Calu3 (cell line): ENCODE measurements at places on chromosomes 6 and 20.

- no peak for DNase-seq
Observed at GRCh38 chr6:88629838-88630494, 333.5 kb downstream of the RNGTT start.

DNA sequence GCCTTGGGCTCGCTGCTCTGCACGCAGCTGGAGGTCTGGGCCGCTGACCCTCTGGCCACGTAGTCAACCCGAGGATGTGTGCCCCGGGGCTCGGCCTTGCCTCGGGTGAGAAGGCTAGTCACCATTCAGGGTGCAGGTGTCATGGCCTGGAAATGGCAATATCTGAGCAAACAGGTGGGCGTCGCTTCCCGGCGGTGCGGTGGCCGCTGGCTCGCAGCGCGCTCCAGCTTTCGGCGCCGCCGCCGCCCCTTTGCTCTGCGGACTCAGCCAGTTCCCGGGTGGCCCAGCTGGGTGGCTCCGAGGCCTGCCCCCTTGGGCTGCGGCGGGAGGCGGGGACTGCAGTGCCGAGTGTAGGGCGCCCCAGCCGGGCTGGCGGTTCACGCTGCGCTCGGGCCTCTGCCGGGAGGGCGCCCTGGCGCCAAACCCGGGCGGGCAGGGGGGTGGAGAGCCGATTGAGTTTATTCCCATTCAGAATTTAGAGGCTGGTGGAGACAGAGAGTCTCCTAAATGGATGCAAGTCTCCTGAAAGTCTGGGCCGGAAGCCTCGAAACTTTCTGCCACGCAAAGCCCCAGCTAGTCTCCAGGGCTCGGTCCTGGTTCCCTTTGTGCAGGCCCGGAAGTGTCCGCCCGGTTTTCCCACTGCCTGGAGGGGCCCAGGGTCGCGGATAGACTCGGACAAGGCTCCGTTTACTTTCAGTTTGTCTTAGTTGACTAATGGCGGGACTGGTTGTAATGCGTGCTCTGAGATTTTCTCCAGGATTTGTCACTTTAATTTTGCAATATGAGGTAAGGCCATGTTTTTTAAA, 11.3 kb upstream of the TFAP2A start:
- DNase-seq = peak; percentile 84

- DNase-seq = no peak
Observed at GRCh38 chr6:20279608-20280287, 67.5 kb upstream of the MBOAT1 start.

GRCh38 chr6:84897988-84898594, 133.7 kb upstream of the TBX18 start:
- DNase-seq = no peak

DNA sequence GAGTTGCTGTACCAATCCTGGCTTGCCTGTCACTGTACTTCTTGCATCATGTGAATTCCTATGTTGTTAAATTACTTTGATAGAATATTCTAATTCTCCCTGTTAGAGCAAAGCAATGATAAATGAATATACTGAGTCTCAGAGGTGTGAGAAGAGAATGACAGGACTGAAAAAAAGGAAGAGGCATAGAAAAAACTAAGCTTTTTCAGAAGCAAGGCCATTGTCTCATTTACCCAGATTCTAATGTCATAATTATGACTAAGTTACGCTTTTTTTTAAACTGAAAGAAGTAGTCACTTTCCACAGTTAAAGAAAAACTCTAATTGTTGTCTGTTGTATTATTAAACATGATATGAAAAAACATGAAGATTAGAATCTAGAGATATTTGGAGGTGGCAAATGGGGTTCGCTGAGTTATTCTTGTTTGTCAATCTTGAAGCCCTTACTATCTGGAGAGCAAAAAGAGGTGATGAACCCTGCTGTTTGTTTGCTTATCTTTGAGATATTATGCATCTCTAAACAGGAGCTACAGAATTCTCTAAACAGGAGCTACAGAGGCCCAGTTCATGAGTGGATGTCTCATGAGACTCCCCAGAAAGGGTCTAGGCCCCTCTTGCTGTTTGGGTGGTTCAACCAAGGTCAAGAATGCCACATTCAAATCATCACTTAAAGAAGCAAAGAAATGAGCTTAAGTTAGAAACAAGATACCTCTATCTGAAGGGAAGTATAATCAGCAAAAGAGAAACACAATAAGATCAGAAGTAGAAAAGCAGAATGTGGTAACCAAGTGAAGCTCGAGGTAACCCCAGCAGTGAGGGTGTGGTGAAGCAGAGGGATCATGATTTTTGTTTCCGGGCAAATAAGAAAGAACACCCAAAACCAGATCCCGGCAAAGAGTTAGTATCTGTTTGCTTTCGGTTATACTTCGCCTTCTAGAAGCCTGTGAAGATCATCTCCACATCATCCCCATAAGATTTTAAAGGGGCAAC, 33.3 kb upstream of the THEMIS start:
- no peak for DNase-seq

GRCh38 chr20:35240083-35240810, 13.8 kb downstream of the MMP24 start:
- DNase-seq = no peak

- no peak for DNase-seq
Observed at GRCh38 chr6:148273962-148274752, 68.5 kb upstream of the SASH1 start.

DNA sequence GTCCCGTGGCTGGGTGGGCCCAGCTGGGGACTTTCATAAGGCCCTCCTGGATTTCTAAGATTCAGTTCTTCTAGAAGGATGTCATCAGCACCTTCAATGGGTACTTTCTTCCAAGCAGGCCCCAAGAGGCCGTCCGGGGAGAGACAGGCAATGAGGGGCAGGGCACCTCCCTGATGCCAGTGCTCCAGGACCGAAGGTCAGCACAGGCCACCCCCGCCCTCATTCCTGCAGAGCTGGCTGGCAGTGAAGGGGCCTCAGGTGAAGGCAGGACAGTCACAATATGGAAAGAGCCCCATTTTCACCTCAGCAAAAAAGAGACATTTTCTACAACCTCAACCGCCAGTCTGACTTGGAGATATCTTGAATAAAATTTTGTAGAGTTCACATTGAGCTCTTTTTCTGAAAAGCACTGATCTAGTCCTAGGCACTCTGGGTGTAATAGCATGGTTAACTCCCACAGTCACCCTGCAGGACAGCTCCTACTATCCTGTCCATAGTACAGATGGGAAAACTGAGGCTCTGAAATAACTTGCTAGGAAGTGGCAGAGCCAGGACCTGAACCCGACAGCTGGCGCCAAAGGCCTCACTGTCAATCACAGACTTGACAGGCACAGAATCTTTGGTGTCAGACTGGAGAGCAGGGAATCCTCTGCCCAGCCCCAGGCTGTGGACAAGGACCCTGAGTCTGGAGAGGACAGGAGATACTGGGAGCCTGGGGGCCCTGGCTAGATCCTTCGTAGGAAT, 50.3 kb downstream of the RRBP1 start:
- no peak for DNase-seq

- DNase-seq = no peak
Observed at GRCh38 chr20:31869673-31869941, 720 bp downstream of the DUSP15 start.

DNA sequence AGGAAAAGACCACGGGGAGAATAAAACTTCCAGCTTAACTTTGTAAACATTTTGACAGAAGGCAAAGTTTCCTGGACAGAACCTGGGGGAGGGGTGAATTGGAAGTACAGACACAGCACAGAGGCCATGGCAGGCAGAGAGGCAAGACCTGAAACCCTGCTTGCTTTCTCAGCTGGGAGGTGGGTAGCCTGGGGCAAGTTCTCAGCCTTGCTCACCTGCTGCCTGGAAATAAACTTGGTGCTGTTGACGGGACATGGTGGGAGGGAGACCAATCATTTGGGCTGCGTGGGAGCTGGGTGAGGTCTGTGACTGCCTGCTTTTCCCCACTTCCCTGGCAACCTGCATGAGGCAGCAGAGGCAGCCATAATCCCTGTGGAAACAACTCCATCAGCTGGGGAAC, 221.3 kb downstream of the MOXD1 start:
- no peak for DNase-seq

DNA sequence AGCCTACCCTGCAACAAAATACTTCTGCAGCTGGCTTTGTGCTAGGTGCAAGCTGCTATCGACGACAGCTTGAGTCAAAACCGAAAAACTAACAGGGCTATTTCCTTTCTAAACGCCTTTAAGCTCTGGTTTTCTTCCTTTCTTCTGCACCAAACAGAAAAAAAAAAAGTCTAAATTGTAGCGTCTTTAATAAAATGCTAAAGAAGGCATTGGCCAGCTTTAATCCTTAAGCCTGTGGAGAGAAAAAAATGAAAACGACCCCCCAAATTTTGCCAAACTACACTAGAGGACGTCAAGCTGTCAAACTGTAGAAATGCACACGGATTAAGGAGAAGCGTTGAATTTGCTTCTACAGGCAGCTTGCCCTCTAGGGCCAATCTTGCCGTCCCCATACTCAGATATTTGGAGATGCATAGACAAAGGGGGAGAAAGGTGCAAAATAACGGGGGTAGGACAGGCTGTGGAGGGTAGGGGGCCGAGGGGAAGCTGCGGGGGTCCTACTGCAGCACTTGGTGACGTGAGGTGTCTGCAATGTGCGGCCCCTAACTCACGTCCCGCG, 1.4 kb upstream of the NRN1 start:
- no peak for DNase-seq

GRCh38 chr6:165090242-165090641, 219.2 kb downstream of the C6orf118 start:
- DNase-seq = no peak

- DNase-seq = no peak
Observed at GRCh38 chr6:6704103-6705060, 115.9 kb downstream of the LY86 start.
